ENCODE measurements at places on chromosomes 1 and 21.

DNA sequence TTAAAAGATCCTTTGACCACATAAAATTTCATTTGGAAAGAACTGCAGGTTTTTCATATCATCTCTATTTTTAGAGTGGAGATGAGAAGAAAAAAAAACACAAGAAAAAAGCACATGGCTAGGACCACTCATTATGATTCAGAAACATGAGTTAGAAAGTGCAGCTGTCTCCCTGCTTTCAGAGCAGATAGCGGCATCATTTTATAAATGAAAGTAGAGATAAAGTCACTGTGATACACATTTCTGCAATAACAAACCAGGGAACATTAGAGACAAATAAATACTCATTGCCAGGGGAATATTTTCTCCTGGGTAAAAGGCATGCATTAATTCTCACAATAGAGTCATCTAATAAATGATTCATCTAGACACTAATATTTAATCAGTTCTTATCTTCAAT, 87.5 kb upstream of the PLPPR4 start:
- no peak for DNase-seq

DNA sequence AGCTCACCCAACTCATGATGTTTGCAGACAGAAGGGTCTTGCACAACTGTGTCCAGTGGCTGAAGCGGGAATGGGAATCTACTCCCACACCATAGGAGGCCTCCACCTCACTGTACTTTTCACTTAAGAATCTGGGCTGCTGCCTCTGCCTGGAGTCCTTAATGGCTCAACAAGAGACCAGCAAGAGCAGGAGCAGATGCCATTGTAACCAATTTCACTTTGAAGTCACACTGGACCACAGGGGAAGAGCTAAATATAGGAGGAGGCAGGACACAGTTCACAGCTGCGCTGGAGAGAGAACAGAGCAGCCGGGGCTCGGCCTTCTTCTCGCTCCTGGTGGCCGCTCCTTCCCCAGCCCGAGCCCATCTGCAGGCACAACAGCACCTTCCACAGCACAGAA, 120.4 kb downstream of the SIPA1L2 start:
- peak; percentile 30 for DNase-seq

- peak; percentile 59 for DNase-seq
Observed at GRCh38 chr1:81305997-81306452, 494.7 kb upstream of the ADGRL2 start.

GRCh38 chr1:165173409-165173808, 183.1 kb downstream of the LMX1A start:
- DNase-seq, result no peak

GRCh38 chr1:156496211-156496761, 4.3 kb downstream of the MEF2D start:
- DNase-seq, result no peak

GRCh38 chr1:41762777-41763176, 155.9 kb downstream of the HIVEP3 start:
- no peak for DNase-seq

- DNase-seq, result no peak
Observed at GRCh38 chr21:36156815-36157670, at the start of gene DOP1B. Gene DOP1B (plus strand): TSS chr21:36156824. CDS start chr21:36164734, 7,910 bp downstream.

DNA sequence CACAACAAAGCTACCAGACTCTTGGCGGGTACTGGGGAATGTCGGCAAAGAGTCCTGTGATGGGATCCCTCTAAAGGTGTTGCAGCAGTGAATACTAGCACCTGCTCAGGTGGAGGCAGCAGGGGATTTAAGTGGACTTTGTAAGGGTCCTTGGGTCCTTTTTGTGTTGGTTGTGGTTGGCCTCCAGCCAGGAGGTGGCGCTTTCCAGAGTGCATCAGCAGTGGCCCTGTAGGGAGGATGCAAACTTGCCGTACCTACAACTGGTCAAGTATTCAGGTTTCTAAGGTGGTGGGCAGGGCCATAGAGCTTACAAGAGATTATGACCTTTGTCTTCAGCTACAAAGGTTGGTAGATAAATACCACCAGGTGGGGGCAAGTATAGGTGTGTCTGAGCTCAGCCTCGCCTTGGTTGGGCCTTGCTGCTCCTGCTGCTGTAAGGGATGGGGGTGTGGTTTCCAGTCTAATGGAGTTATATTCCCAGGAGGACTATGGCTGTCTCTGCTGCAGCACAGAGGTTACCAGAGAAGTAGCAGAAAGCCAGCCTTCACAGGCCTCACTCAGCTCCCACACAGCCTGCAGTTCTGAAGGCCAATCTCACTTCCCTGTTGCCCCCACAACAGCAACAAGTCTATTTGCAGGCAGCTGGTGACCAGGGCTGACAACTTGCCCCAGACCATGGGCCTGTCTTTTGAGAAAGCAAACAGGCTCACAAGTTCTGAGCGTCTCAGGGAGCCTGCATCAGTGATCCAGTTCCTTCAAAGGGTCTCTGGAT, 7.3 kb downstream of the OR2M5 start:
- no peak for DNase-seq

DNA sequence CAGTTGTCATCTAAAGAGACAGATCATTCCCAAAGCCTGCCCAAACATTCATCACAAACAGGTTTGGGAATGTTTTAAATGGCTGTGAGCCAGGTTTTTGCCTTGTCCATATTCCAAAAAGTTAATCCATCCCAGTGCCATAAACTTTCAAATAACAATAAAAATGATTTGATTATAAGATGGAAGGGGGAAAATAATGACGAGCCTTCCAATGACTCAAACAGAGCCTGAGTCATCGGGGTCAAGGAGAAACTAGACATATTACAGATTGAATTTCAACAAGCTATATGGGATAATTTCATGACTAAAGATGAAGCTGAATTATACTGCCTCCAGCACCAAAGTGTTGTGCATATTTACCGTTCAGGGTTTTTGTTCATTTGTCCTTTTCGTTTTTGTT, 195.8 kb upstream of the PKN2 start:
- DNase-seq, result no peak

GRCh38 chr1:197994907-197995407, 77.8 kb downstream of the LHX9 start:
- DNase-seq, result no peak

GRCh38 chr21:17947531-17947930, 128.4 kb upstream of the C21orf91 start:
- no peak for DNase-seq

GRCh38 chr1:222634180-222635013, 16.5 kb downstream of the MIA3 start:
- DNase-seq, result peak; percentile 92

GRCh38 chr21:38342739-38343138, 85.9 kb downstream of the KCNJ15 start:
- DNase-seq, result no peak

- peak; percentile 75 for DNase-seq
Observed at GRCh38 chr1:20603504-20604464, 14.9 kb downstream of the CDA start.

DNA sequence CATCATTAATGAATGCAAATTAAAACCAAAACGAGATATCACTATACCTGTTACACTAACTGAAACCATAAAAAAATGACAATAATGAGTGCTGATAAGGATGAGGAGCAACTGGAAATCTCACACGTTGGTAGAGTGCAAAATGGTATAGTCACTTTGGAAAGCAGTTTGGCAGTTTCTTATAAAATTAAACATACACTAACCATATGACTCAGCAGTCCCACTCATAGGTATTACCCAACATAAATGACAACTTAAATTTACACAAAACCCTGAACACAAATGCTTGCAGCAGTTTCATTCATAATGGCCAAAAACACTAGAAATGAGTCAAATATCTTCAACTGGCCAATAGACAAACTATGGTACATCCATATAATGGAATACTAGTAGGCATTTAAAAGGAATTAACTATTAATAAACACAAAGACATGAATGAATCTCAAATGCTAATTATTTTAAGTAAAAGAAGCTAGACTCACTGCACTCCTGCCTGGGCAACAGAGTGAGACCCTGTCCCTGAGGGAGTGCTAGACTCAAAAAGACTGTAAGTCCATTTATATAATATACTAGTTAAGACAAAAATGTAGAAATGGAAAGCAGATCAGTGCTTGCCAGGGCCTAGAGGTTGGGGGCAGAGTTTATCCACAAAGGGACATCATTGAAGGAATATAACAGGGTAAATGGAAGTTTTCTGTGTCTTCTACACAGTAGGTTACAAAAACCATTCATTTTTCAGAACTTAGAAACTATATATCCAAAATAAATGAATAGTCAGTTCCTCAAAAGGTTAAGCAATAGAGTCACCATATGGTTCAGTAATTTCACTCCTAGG, 77.4 kb downstream of the EIF4G3 start:
- DNase-seq, result no peak

DNA sequence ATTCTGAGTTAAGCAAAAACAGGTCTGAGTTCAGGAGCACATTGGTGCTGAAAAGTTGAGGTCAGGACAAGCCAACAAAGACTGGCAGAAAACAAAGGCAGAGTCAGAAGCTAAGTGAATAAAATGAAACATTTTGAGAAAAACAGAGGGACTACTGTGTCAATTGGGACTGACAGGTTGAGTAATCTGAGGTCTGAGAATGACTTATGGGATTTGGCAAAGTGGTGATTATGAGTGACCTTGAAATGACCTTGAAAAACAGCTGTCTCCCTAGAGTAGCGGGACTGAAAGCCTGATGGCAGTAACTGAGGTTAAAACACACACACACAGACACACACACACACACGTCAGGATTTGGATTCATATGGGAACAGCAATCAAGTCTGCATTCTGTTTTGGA, 8.8 kb upstream of the COG2 start:
- DNase-seq, result no peak

GRCh38 chr1:86960548-86960947, 46.1 kb downstream of the HS2ST1 start:
- DNase-seq, result no peak

DNA sequence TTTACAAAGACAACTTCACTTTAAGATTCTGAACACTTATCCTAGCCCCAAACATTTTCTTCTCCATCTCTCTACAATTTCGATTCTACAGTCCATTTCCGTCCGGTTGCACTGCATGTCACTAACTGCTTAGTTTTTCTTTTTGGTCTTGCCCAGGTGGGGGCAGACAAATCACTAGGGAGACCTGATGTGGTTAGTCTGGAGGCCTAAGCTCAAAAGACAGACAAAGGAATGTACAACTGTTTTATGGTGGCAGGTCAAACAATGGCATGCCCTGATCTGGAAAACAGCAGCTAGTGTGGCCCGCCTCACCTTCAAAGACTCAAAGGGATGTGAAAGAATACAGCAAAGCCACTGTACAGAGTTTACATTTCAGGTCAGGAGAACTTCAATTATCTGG, 3.8 kb downstream of the ETV3 start:
- no peak for DNase-seq

DNA sequence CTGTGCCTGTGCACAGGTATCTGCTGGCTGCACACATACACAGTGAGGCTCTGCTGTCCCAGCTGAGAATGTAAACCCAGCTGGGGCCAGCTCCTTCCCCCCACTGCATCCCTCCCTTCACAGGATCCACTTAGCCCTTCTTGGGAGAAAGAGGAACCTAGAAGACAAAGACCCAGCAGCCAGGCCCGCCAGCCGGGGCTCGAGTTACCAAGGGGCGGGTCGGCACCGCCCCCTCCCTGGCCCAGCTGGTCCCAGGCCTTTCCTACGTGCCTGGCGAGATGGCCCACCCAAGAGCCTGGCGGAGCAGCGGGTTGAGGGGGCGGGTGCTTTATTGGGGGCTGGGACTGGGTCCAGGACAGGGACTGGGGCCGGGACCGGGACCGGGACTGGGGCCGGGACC, 2.1 kb downstream of the SH3BGRL3 start:
- peak; percentile 53 for DNase-seq

- no peak for DNase-seq
Observed at GRCh38 chr1:8643542-8644536, 173.6 kb downstream of the RERE start.

DNA sequence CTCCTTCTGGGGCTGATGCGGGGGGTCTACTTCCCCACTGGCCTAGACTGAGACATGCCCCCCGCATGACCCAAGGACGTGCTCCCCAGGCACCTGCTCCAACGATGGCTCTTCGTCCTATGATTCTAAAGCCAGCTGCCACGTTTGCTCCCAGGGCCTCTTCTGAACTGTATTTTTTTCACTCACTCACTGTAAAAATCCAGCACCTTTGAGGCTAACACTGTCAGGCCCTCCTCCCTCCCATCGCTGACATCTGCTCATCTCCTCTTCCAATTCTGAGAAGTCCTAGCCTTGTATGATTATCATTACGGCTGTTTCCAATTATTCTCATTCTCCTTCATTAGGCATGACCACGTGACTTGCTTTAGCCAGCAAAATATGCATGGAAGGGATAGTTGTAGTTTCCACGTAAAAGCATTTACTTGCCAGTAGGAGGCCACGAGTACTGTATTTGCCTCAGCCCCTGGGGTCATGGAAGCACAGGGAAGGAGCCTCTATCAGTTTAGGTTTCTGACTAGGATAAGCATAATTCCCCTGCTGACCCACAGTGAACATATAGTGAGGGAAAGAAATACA, 19.1 kb upstream of the EDN2 start:
- DNase-seq, result no peak

DNA sequence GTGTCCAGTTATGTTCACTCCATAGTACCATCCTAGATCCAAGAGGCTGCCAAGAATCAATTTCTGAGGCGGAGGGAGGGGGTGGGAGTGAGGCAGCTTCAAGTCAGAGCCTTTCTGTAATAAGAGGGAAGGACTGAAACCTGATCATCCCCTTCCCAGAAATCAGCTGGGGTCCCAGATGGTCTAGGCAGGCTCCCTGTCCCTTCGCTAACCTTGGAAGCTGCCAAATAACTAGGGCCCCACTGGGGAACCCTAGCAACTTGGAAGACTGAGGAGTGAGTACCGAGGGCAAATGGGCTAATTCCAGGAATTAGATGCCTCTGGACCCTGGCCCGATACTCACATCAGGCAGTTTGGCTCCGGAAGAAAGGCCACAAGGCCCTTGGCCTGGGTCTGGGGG, 113.3 kb downstream of the NAV1 start:
- DNase-seq, result no peak

- DNase-seq, result peak; percentile 88
Observed at GRCh38 chr1:207890136-207890738, 20.7 kb downstream of the CD34 start.

- DNase-seq, result no peak
Observed at GRCh38 chr21:45547545-45547900, 5.3 kb upstream of the SLC19A1 start.

GRCh38 chr21:38228537-38228936, 28.3 kb upstream of the KCNJ15 start:
- no peak for DNase-seq

All from astrocyte of the hippocampus (primary cell).